ENCODE measurements at places on chromosomes 5 and 9. TPM values are rescaled to one million over a fixed set of nuclear protein-coding genes. Genes with fewer than 3 reads are reported as not detected.

STK32A gene
- 0.33 TPM for total RNA-seq

TXNDC8 gene
- not detected for total RNA-seq

OR1J1 gene
- total RNA-seq = not detected

PCDHGC4 gene
- not detected for total RNA-seq

PCDHGB2 gene
- 0.09 TPM for total RNA-seq

TPPP gene
- 5.3 TPM for total RNA-seq

PCDHA6 gene
- total RNA-seq = not detected

STKLD1 gene
- total RNA-seq = 1.1 TPM

FCN2 gene
- total RNA-seq = not detected

MZB1 gene
- total RNA-seq = not detected

ODF2 gene
- total RNA-seq = 30.7 TPM

SLC38A9 gene
- total RNA-seq = 20.7 TPM

NIPSNAP3A gene
- 10.7 TPM for total RNA-seq

SPINK7 gene
- not detected for total RNA-seq

TAF11L10 gene
- not detected for total RNA-seq

CDC14B gene
- total RNA-seq = 11.9 TPM

CER1 gene
- total RNA-seq = not detected
